Stimulated activated CD4-positive, alpha-beta T cell treated with anti-CD3 and anti-CD28 coated beads, TNF-alpha, amount 100 ng/mL, for 24 hours (primary cell): ENCODE measurements at places on chromosomes 7 and 10.

GRCh38 chr10:48749254-48749787 lies 64.6 kb downstream of the WDFY4 start:
- DNase-seq = no peak

DNA sequence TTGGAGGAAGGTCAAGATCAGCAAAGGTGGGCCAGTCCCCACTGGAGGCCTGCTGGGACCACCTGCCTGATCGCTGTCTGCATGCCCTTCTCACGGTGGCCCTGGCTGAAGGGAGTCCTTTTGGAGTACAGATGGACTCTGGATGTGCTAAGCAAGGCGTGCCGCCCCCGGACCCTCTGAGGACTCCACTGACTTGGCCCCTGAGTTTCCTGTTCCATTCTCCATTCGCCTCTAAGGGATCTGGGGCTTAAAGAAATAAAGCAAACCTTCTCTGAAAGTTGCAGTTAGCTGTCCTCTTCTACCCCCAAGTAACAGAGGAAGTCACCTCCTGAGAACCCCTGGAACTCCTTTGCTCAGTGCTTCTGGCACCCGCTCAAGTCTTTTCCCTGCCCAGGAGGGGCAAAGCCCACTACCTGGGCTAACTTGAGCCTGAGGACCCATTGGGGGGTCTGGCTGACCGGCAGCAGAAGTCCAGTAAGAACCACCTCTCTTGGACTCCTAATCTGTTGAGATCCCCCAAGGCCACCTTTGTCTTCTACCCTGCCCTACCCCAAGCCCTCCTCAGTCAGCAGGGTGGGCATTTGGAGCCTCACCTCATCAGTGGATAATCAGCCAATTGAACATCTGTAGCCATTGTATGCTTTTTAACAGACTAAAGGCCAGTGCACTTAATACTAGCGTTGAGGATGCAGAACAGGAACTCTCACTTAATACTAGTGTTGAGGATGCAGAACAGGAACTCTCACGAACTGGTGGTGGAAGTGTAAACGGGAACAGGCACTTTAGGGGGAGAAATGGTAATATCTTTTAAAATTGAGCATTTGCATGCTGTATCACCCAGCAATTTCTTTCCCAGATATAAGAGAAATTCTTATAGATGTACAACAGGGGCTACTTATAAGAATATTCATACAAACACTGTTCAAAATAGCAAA lies 2.2 kb downstream of the TBATA start:
- no peak for DNase-seq

- DNase-seq = no peak
Observed at GRCh38 chr10:112631501-112632400, 184.7 kb downstream of the VTI1A start.

- DNase-seq = no peak
Observed at GRCh38 chr7:111043561-111043960, 47.4 kb upstream of the LRRN3 start.

GRCh38 chr10:125692196-125692595 lies 9.2 kb upstream of the TEX36 start:
- DNase-seq = no peak

GRCh38 chr7:39299695-39300094 lies 266.5 kb upstream of the YAE1 start:
- DNase-seq = no peak

GRCh38 chr10:114726820-114727271 lies 68.8 kb upstream of the ABLIM1 start:
- DNase-seq = no peak

DNA sequence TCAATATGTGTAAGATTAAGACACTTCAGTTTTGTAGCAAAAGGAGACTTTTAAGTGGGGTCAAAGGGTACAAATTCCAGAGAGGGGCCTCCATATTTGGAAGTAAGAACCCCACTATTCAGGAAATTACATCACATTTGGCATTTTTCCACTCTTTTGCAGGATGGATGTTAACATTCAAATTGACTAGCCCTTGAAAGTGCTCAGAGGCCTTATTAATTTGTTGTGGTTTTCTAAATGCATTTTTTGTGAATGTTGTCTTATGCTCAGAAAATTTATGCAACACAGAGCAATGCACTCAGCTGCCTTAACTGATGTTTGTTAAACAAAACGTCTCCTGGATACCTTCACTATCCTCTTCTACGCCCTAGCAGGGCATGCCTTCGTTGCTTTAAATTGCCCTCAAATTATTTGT lies 50.9 kb upstream of the PDLIM1 start:
- no peak for DNase-seq

DNA sequence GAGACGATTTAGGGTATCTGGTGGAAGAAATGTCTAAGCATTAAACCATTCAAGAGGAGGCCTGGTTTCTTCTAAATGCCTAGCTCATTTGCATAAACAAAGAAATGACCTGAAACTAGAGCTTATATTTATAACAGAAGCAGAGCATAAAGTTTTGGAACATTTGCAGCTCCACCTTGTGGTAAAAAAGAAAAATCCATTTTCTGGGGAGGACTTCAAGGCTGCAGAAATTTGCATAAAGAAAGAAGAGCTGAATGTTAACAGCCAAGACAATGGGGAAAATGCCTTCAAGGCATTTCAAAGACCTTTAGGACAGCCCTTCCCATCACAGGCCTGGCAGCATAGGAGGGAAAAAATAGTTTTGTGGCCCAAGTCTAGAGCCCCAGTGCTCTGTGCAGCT lies 362.0 kb downstream of the ZNF248 start:
- DNase-seq = no peak

- no peak for DNase-seq
Observed at GRCh38 chr7:40316176-40316575, 181.4 kb downstream of the SUGCT start.

- no peak for DNase-seq
Observed at GRCh38 chr10:117163954-117164548, 26.0 kb upstream of the VAX1 start.

- DNase-seq = no peak
Observed at GRCh38 chr7:157816086-157816485, 479.3 kb downstream of the DNAJB6 start.

DNA sequence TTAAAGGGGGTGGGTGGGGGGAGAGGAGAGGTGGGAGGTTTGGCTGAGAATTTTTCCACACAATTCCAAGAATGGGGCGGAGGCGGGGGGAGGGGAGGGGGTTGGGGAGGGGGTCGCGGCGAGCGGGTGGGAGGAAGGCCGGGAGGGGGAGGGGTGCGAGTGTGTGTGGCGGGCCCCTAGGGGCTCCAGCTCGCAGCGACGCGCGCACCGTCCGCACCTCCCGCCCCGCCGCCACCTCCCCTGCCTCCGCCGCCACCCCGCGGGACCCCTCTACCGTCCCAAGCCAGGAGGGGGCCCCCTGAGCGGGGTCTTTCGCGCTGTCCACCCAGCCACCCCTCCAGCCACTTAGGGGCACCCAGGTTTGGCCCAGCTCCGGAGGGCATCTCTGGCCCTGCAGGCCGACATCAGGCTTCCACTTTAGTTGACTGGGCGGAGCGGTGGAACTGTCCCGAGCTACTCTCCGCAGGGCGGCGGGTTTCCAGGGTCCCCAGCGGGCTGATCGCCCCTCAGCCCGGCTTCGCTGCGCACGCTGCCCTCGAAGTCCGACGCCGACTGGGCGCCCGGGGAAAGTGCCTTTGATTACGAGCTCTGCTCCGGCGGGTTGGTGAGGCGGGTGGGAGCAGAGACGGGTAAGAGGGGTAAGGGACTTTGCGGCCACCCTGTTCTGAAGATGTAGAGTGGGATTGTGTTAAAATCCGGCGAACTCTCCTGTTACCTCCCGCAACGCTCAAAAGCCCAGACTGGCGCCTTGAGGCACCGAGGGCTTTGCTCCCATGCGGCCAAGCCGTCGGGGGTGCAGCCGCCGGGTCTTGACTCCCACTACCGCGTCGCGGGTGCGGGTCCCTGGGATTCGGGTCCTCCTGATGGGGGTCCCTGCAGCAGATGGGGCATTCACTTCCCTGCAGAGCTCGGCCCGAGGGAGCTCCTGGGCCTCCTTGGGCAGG lies 1.8 kb upstream of the VAX1 start:
- no peak for DNase-seq

GRCh38 chr10:57186201-57186600 lies 825.1 kb upstream of the ZWINT start:
- DNase-seq = no peak

GRCh38 chr10:32786968-32787367 lies 171.1 kb downstream of the ITGB1 start:
- no peak for DNase-seq

DNA sequence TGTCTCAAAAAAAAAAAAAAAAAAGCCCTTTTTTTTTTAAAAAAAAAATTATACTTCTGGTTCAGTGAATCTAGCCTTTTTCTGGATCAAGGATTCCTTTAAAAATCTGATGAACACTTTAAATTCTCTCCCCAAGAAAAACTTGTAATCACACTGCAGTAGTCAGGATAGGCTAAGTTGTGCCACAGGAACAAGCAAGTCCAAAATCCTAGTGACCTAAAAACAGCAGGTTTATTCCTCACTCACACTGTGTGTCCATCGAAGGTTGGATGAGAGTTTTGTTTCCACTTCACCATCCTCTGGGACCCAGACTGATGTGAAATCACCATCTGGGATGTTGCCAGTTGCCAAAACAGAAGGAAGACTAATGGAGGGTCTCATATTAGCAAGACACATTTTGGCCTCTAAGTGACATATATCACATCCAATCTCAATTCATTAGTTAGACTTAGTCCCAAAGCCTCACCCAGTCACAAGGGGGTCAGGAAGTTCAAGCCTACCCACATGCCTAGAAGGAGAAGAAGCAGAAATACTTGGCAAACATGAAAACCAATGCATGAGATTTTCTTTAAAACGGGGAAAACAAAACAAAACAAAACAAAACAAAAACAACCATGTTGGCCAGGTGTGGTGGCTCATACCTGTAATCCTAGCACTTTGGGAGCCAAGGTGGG lies 32.7 kb downstream of the CYP17A1 start:
- DNase-seq = no peak

- no peak for DNase-seq
Observed at GRCh38 chr7:131843898-131844331, 287.5 kb upstream of the PODXL start.

GRCh38 chr7:88398459-88398858 lies 91.8 kb upstream of the STEAP4 start:
- DNase-seq = no peak

DNA sequence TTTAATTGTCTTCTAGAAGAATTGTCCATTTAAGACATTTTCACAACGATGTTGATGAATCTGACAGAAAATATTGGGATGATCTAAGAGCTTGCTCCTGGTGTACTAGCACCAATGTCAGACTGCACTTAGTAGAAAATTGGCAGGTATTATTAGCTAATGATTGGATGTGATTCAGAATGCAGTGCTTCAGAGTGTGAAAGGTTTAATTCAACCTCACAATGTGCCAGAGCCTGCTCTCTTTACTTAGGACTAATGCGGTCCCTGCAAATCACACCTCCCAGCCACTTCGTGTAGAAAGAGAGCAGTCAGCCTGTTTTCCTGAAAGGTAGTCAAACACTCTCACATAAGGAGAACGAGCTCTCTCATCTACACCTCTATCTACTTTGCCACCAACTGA lies 197.5 kb downstream of the ZNF438 start:
- DNase-seq = no peak
